Esophagus mucosa (tissue), 1 donor: ENCODE measurements at places on chromosomes 11 and 22. TPM values are rescaled to one million over a fixed set of nuclear protein-coding genes. Genes with fewer than 3 reads are reported as not detected.

- ATAC-seq, result no peak
Observed at GRCh38 chr11:75022296-75022695, 33.6 kb downstream of the NEU3 start.

PKDREJ gene
- 0.04 TPM for total RNA-seq

DNA sequence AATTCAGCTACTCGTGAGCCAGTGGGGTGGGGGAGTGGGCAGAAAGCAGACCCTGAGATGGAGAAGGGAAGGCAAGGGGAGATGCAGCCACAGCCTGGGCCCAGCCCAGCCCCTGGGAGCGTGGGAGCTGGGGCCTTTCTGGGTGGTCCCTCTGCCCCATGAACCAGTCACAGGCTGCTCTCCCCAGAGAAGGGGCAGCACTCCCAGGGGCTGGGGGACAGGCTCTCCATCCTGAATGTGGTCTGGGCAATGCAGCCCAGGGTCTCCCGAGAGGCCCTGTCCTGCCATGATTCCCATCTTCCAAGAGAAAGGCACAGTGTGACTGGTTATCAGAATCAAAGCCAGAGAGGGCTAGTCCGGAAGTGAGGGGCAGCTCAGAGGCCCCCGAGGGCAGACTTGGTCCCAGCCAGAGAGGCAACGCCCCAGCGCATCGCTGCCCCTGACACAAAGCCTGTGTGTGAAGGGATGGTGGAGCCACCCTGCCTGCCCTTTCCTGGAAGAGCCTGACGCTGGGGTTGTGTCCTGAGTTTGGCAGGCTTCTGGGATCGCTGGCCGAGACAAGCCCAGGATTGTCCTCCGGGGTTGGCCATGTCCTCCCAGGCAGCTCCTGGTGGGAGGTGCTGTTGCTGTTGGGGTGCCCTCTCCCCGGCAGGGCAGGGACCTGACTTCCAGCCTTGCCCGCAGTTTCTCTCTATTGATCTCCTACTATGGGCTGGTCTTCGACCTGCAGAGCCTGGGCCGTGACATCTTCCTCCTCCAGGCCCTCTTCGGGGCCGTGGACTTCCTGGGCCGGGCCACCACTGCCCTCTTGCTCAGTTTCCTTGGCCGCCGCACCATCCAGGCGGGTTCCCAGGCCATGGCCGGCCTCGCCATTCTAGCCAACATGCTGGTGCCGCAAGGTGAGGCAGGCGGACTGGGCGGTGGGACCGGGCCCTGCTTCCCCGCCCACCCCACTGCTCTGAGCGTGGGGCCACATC lies 23.8 kb upstream of the SLC22A12 start:
- ATAC-seq, result no peak

DNA sequence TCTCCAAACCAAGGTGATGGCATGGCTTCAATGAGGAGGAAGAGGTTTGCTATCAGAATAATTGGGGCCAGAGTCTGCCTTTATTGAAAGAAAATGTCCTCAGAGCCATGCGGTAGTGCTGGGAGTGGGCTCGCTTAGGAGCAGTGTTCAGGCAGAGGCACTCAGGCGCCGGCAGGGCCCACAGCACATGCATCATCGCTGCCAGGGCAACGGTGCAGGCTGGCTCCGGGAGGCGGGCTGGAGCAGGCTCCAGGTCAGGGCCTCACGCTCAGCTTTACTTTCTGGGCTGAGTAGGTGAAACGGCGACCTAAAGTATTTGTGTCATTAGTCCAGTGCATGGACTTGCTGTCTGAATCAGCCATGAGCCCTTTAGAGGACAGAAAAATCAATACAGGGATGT lies 169.9 kb upstream of the CCDC90B start:
- no peak for ATAC-seq

UPB1 gene
- 0.12 TPM for total RNA-seq
